ENCODE measurements at places on chromosomes 11 and 22.
A peak's percentile ranks its signal among the peaks of the same experiment; 100 is the strongest.

DNA sequence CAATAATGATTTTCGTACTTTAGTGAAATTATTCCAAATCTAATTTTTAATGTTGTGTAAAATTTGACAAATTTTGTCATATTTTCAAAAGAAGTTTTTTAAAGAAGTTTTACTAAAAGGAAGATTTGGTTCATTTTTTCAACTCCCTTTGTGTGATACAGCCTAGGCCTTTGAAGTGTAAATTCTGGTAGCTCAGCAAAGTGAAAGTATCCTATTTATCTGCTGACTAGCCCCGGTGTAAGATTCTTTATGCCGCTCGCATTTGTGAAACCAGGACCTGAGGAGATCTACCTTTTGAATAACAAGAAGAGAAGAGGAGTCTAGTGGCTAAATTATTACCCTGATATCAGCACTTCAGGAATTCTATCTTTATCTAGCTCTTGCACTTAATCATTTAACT, 177.4 kb downstream of the JRKL start:
- no peak for DNase-seq

- DNase-seq = peak; percentile 64
Observed at GRCh38 chr11:6438979-6439571, 1.7 kb downstream of the HPX start.

GRCh38 chr22:35868938-35869337, 151.3 kb downstream of the APOL5 start:
- DNase-seq = no peak

DNA sequence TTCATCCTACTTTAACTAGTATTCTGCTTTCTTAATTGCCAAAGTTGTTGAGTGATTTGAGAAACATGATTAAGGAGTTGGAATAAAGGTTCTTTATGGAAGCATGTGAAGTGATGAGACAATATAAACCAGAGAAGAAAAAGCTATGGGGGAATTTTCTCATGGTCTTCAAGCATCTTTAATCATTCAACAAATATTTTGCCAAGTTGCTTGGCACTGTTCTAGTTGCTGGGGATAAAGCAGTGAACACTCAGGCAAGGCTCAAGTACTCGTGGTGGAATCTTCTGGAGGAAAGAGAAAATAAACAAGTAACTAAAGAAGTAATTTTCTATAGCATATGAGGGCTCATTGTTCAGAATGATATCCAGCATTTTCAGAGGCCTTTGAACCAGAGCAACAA, 9.2 kb upstream of the PIWIL4 start:
- no peak for DNase-seq

- DNase-seq = no peak
Observed at GRCh38 chr11:44912270-44912987, 38.3 kb downstream of the TP53I11 start.

DNA sequence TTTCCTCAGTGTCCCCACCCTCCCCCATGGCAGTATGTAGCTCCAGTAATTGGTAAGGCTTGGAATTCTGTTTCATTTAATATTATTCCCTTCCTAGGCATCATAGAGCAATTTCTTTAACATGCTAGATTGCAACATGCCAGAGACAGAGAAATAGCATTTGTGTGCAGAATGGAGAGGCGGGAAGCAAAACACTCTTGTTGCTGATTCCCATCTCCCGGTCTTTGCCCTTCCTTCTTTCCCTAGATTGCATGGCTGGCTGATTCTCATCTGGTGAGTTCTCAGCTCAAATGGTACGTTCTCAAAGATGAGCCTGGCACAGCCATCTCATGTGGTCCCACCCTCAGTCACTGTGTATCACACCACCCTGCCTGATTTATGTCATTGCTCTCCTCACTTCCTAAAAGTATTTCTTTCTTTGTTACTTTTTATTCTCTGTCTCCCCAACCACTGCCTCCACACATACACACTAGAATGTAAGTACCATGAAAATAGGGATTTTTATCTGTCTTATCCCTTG, 66.9 kb downstream of the ARFGAP2 start:
- no peak for DNase-seq

DNA sequence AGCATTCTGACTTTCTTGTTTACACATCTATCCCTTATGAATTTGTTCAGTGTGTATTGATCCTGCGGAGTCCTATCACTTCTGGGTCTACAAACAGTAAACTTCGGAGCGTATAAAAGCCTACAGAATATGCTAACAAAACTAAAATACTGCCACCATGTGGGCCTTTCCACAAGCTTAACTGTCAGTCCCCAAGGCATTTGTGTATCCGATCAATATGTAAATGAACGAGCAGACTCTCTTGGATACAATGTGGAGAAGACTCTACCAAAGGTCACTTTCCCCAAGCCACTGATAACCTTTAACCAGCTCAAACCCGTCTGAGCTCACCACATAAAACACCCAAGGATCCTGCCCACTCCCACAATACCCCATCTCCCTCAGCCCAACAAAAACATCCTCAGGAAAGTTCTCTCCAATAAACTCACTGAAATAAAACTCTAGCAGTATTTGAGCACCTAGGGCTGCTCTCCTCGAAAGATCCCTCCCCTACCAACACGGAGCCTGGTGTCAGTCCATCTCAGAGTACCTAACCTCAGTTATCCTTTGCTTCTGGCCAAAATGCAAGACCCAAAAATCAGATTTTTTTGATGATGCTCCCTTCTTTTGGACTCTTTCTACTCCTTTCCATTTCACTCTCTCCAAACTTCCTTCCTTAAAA, 17.8 kb downstream of the ADA2 start:
- DNase-seq = no peak

DNA sequence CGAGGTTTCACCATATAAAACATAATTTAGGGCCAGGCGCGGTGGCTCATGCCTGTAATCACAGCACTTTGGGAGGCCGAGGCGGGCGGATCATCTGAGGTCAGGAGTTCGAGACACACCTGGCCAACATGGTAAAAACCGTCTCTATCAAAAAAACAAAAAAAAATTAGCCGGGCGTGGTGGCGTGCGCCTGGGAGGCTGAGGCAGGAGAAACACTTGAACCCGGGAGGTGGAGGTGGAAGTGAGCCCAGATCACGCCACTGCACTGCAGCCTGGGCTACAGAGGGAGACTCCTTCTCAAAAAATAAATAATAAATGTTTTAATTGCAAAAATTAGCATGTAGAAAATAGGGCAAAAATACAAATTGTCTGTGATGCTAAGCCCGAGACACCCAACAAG, 993 bp upstream of the SFI1 start:
- DNase-seq = no peak

- DNase-seq = no peak
Observed at GRCh38 chr22:44298406-44299091, 14.2 kb downstream of the SHISAL1 start.

DNA sequence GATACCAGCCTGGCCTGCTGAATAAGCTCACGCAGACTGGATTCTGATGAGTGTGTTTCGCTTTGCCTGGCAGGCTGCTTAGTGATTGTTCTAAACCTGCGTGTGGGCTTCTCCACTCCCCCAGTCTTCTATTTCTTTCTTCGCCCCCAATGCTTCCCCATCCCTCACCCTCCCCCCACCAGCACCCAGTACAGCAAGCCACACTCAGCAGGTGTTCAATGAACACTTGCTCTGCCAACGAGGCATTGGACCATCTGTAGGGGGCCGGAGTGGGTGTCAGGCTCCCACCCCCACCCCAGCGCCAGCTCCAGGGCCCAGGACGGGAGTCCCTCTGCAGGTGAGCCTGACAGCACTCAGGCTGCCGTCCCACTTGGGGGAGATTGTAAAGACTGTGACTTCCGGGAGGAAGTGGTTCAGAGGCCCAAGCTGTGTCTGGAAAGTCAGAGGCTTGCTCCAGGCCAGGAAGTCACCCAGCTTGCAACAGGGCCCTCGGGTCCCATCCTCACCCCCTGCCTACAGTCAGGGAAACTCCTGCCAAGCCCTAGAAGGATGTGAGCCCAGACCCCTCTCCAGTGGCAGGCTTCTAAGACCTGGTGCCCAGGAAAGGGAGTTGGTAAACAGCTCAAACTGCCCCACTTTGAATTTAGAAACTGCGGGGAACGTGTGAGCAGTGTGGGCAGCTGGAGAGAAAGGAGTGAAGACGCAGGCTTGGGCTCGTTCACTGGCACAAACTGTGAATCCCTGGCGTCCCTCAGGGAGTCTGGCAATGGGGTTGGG, 66.3 kb upstream of the PRDM11 start:
- no peak for DNase-seq

DNA sequence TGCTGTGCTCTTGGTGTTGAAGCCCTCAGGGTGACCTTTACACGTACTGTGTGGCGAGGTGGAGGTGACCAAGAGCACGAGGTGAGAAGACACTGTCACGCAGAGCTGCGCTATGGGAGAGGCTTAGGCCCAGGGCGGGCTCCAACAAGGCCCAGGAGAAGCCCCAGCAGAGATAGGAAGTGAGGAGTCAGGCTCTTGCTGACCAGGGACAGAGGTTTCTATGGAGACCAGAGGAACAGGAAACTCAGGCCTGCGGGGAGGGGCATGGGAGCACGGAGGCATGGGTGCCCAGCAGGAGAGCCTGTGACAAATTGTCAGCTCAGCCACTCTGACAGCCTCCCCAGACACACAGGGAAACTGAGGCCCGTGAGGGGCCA, 15.8 kb downstream of the DGKZ start:
- DNase-seq = peak; percentile 41

- no peak for DNase-seq
Observed at GRCh38 chr11:116166573-116167465, 606.0 kb downstream of the BUD13 start.

GRCh38 chr22:22022255-22022840, 39.8 kb upstream of the TOP3B start:
- no peak for DNase-seq

DNA sequence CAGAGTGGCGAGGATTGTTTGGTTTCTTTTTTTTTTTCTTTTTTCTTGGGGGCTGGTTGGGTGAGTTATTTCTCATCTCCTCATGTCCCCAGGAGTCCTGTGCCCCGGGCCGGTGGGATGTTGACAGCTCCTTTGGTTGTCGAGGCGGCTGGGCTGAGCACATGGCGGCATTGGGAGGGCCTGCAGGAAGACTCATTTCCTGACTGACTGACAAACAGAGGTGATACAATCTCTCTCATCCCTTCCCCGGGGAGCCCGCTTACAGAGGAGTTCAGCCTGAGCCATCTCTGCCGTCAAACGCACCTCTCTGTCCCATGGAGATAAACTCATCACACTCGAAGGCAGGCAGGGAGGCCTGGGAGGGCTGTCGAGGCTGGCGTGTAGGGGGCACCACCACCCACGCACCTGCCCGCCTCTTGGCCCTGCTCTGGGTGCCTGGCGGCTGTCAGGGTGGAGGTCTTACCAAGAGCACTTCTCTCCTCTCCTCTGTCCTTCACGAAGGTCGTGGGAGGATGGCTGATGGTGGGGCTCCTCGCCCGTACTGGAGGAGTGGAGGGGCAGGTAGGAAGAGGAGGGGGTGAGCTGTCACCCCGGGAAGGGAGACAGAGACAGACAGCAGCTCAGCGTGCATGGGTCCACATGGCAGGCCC, 60.0 kb upstream of the NECTIN1 start:
- DNase-seq = no peak

DNA sequence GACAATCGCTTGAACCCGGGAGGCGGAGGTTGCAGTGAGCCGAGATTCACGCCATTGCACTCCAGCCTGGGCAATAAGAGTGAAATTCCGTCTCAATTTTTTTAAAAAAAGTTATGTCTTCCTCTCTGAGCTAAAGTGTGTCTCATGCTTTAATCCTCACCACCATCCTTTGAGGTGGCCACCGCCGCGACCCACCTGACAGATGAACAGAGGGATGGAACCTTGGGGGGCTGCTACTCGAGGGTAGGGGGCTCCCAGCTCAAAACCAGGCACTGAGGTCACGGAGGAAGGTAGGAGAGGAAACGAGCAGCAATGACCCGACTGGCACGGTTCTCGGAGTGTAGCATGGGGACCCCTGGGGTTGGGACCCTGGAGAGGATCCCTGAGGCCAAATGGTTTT, 10.7 kb upstream of the POLDIP3 start:
- DNase-seq = no peak

GRCh38 chr11:30565027-30565426, 21.1 kb downstream of the MPPED2 start:
- DNase-seq = no peak

DNA sequence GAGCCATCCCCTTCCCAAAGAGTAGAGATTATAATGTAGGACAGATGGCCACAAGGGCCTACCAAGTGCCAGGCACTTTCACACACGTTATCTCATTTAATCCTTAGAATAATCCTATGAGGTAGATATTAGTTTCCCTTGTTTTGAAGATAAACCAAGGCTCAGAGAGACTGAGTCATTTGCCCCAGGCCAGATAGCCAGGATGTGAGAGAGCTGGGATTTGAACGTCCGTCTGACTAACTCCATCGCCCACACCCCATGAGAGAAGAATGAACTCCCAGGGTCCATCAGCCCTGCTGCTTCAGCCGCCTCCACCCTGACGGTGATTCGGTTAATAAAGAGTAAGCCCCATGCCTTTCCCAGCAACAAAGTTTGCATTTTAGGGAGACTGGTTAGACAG, 10.7 kb downstream of the PRG3 start:
- DNase-seq = no peak

DNA sequence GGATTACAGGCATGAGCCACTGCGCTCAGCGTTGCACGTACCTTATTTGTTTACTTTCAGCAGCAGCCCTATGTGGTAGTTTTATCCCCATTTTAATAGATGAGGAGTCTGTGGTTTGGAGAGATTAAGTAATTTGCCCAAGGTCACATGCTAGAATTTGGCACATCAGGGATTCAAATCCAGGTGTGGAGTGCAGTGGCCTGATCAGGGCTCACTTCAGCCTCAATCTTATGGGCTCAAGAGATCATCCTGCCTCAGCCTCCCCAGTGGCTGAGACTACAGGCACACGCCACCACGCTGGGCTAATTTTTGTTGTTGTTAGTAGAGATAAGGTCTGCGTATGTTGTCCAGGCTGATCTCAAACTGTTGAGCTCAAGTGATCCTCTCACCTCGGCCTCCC, 18.5 kb upstream of the SPTBN2 start:
- no peak for DNase-seq

DNA sequence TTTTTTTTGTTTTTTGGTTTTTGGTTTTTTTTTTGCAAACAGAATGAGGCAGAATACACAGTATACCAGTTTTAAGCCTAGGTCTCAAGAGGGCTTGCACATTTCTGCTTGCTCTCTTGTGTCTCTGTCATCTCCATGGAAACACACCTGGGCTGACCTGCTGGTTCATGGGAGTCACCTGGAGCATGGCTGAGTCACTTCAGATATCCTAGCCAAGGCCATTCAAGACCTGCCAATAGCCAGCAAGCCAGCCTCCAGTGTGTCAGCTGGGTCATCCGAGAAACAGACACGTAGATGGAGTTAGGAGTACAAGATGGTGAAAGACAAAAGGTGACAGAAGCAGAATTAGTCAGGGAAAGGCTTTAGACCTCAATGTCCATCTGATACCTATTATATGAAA, 124.2 kb upstream of the SEZ6L start:
- no peak for DNase-seq

GRCh38 chr11:79220171-79220570, 220.7 kb downstream of the TENM4 start:
- DNase-seq = no peak

- no peak for DNase-seq
Observed at GRCh38 chr11:72624496-72625201, 49.6 kb downstream of the PDE2A start.

DNA sequence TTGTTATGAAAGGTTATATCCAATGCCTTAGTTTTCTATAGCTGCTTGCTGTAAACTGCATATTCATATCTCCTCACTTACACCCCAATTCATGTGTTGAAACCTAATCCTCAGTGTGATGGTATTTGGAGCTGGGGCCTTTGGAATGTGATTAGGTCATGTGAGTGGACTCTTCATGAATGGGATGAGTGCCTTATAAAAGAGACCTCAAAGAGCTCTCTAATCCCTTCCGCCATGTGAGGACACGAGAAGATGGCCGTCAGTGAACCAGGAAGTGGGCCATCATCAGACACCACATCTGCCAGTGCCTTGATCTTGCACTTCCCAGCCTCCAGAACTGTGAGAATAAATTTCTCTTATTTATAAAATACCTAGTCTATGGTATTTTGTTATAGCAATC, 79.3 kb downstream of the CYP2R1 start:
- no peak for DNase-seq
